ENCODE measurements at places on chromosomes 11 and 22. TPM values are rescaled to one million over a fixed set of nuclear protein-coding genes. Genes with fewer than 3 reads are reported as not detected.

BAD gene
- total RNA-seq, result 47.0 TPM

GRCh38 chr22:37117092-37117491, 7.6 kb upstream of the TMPRSS6 start:
- DNase-seq, result no peak
- no peak overlapping the region for H3K27ac ChIP-seq
- no peaks in the 10 kb centered on the region for H3K36me3 ChIP-seq
- H3K27me3 ChIP-seq, result peaks cover 9% of the 10 kb centered on the region
- no peak overlapping the region for H3K4me3 ChIP-seq

MPPED2 gene
- 11.0 TPM for total RNA-seq

- peak overlapping the region; percentile 69 for H3K27ac ChIP-seq
- peaks cover 3% of the 10 kb centered on the region for H3K27me3 ChIP-seq
- DNase-seq, result no peak
- peak overlapping the region; percentile 20 for H3K4me3 ChIP-seq
These were observed 8.1 kb downstream of the CLPB start for GRCh38 chr11:72426103-72426757.

DNA sequence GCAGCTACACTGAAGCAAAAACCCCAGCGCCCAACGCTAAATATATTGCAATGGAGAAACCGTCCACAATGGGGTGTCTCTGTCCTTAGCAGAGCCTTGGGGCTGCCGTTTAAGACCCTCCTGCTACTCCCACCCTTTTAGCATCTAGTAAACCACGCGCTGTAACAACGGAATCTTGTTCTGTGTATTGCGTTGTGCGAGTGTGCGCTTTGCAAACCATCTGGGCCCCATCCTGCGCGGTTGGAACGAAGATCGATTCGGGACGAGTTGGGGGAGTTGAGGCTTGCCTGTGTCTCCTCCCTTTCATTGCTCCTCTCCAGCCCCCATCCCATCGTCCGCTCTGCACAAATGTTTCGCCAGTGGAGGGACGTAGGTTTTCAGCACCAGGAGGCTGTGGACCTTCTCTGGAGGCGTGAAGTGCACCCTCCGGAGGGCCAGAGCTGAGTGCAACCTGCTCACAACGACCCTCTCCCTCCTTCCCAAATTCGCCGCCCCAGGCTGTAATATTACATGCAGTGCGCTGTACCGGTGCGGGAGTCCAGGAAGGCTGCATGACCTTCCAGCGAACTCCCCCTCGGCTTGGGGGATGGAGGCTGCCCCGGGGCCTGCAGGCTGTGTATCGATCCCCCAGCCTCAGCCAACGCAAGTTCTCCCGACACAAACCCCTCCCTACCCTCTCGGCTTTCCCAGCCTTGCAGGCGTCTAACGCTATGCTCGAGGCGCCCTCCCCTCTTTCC, 1.6 kb upstream of the KMT2A start:
- H3K27me3 ChIP-seq, result peaks cover 13% of the 10 kb centered on the region
- peak; percentile 80 for DNase-seq
- no peaks in the 10 kb centered on the region for H3K36me3 ChIP-seq
- H3K4me3 ChIP-seq, result peak overlapping the region; percentile 86

- H3K4me1 ChIP-seq, result no peaks in the 10 kb centered on the region
- no peak overlapping the region for H3K4me3 ChIP-seq
- peaks cover 3% of the 10 kb centered on the region for H3K27me3 ChIP-seq
- no peaks in the 10 kb centered on the region for H3K36me3 ChIP-seq
- DNase-seq, result no peak
- H3K27ac ChIP-seq, result no peak overlapping the region
These were observed 10.1 kb downstream of the STIM1 start for GRCh38 chr11:3865388-3866193.

GRCh38 chr11:113006896-113007445, 45.8 kb downstream of the NCAM1 start:
- peaks cover 8% of the 10 kb centered on the region for H3K36me3 ChIP-seq
- DNase-seq, result no peak
- peak overlapping the region; percentile 47 for H3K4me3 ChIP-seq
- H3K4me1 ChIP-seq, result peaks cover 51% of the 10 kb centered on the region
- H3K27ac ChIP-seq, result peak overlapping the region; percentile 77

EMSY gene
- total RNA-seq, result 31.4 TPM

DNA sequence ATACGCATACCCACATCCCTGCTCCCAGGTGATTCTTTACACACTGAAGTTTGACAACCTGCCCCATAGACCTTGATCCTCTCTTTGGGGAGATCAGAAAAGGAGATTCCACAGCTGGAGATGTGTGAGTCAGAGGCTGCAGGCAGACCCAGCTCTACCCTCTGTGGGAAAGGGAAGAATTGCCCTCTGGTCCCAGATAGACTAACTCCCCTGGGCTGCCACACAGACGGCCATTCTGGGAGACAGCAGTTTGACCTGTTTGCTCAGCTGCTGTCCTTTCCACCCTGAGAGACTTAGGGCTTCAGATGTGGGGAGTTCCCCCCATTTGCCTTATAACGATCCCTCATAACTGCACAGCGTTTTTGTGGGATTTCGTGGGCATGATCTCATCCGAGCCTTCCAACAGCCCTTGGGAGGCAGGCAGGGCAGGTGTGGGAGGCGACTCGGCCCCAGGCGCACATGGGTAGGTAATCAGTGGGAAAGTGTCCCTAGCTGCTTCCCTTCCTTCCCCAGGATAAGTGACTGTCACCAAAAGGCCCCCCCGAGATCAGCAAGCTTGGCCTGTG, 14.1 kb downstream of the FAM83F start:
- peak overlapping the region; percentile 40 for H3K4me3 ChIP-seq
- H3K4me1 ChIP-seq, result peaks cover 46% of the 10 kb centered on the region
- no peak overlapping the region for H3K27ac ChIP-seq
- H3K27me3 ChIP-seq, result peaks cover 11% of the 10 kb centered on the region
- DNase-seq, result peak; percentile 13

DNA sequence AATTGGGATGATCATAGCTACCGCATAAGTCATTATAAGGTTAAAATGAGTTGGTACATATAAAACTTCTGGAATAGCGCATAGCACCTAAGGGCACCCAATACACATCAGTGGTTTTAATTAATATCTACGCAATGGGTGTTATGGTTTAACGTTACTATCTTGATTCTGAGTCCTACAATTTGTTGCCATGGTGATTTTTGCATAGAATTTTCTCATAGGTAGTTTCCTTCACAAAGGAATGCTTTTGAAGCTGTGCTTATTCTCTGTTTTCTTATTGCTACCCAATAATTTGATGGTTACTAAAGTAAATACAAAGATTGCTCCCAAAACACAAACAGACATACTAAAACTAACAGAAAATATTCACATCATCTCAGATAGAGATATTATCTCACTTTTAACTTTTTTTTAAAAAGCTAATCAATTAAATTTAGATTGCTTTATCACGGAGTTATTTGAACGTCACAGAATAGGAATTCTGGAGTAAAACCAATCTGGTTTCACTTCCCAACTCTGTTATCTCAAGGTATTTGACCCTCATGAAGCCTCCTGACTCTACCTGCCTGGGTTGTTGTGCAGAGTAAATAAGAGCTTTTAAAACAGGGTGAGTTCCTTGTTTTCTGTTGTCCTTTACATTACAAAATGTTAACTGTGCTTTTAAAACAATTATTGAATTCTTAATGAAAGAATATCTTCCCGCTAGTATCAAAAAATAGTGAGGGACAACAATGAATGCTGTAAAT, 635.5 kb upstream of the CCDC90B start:
- H3K4me1 ChIP-seq, result peaks cover 4% of the 10 kb centered on the region
- no peak overlapping the region for H3K4me3 ChIP-seq
- H3K36me3 ChIP-seq, result no peaks in the 10 kb centered on the region
- DNase-seq, result no peak
- no peaks in the 10 kb centered on the region for H3K27me3 ChIP-seq

SORL1 gene
- total RNA-seq, result 11.1 TPM

- H3K4me1 ChIP-seq, result peaks cover 8% of the 10 kb centered on the region
- peak overlapping the region; percentile 71 for H3K27ac ChIP-seq
- H3K4me3 ChIP-seq, result no peak overlapping the region
- H3K36me3 ChIP-seq, result no peaks in the 10 kb centered on the region
- H3K27me3 ChIP-seq, result peaks cover 2% of the 10 kb centered on the region
These were observed 77.5 kb downstream of the KCNJ1 start for GRCh38 chr11:128789497-128790150.

DNA sequence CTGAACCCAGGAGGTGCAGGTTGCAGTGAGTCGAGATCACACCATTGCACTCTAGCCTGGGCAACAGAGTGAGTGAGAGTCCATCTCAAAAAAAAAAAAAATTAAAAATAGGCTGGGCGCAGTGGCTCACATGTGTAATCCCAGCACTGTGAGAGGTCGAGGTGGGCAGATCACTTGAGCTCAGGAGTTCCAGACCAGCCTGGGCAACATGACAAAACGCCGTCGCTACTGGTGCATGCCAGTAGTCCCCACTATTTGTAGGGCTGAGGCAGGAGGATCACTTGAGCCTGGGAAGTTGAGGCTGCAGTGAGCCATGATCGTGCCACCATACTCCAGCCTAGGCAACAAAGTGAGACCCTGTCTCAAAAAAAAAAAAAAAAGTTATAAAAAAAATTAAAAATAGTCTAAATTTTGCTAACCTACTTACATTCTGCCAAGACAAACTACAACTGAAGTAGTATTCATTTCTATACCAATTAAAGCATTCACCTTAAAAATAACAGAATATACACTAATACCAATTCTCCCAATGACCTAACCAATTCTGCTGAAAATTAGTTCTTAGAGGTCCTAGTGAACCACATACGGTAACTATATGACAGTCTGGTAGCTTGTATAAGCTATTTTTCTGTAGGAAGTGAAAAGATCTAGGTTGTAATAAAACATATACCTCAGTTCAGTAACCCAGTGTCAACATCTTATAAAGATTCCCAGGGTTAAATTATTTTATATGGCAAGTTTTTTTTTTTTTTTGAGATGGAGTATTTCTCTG, 7.1 kb downstream of the DDX6 start:
- no peaks in the 10 kb centered on the region for H3K36me3 ChIP-seq
- H3K27ac ChIP-seq, result no peak overlapping the region
- H3K27me3 ChIP-seq, result no peaks in the 10 kb centered on the region
- no peak for DNase-seq
- no peak overlapping the region for H3K4me3 ChIP-seq

DNA sequence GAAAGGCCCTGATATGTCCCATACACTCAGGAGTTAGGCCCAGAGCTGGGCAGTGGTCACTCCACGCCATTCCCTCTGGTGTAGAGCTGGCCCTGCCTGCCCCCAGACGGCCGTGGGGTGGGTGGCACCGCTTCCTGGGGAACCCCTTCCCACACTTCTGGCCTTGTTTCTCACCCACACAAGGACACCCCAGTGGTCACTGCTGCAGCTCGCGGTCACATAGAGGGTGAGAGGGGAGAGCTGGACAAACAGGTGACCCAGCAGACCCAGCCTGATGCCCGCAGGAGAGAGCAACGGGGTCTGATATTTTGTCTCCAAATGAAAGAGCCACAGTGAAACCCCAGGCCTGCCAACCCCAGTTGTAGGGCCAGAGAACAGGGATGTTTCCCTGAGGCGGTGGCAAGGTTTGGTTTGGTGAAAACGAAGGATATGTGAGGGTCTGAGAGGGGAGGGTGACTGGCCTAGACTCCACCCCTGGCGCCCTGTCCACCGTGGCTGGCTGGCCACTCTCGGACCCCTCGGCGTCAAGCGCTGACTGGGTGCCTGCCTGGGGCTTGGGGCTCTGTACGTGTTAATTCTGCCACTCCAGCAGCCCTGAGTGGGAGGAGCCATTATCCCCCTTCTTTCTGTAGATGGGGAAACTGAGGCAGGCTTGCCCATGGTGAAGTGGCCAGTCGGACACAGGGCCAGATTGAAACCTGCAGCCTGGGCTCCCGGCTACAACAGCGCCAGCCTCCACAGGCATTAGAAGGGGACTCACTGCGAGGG, 71.0 kb upstream of the PPARA start:
- no peak overlapping the region for H3K27ac ChIP-seq
- H3K4me1 ChIP-seq, result no peaks in the 10 kb centered on the region
- no peaks in the 10 kb centered on the region for H3K36me3 ChIP-seq
- H3K4me3 ChIP-seq, result no peak overlapping the region
- DNase-seq, result peak; percentile 11

OR5B21 gene
- total RNA-seq, result not detected

PDGFD gene
- 0.49 TPM for total RNA-seq

- no peaks in the 10 kb centered on the region for H3K4me1 ChIP-seq
- H3K36me3 ChIP-seq, result no peaks in the 10 kb centered on the region
- peaks cover 3% of the 10 kb centered on the region for H3K27me3 ChIP-seq
- no peak for DNase-seq
- H3K4me3 ChIP-seq, result no peak overlapping the region
These were observed 19.4 kb downstream of the SNU13 start for GRCh38 chr22:41668971-41669911.

GRCh38 chr22:40878922-40879321, 17.0 kb upstream of the DNAJB7 start:
- H3K27ac ChIP-seq, result no peak overlapping the region
- no peak overlapping the region for H3K4me3 ChIP-seq
- H3K27me3 ChIP-seq, result no peaks in the 10 kb centered on the region
- H3K36me3 ChIP-seq, result no peaks in the 10 kb centered on the region
- H3K4me1 ChIP-seq, result no peaks in the 10 kb centered on the region
- no peak for DNase-seq

KCNE3 gene
- total RNA-seq, result not detected

TRIOBP gene
- total RNA-seq, result 33.7 TPM

DNA sequence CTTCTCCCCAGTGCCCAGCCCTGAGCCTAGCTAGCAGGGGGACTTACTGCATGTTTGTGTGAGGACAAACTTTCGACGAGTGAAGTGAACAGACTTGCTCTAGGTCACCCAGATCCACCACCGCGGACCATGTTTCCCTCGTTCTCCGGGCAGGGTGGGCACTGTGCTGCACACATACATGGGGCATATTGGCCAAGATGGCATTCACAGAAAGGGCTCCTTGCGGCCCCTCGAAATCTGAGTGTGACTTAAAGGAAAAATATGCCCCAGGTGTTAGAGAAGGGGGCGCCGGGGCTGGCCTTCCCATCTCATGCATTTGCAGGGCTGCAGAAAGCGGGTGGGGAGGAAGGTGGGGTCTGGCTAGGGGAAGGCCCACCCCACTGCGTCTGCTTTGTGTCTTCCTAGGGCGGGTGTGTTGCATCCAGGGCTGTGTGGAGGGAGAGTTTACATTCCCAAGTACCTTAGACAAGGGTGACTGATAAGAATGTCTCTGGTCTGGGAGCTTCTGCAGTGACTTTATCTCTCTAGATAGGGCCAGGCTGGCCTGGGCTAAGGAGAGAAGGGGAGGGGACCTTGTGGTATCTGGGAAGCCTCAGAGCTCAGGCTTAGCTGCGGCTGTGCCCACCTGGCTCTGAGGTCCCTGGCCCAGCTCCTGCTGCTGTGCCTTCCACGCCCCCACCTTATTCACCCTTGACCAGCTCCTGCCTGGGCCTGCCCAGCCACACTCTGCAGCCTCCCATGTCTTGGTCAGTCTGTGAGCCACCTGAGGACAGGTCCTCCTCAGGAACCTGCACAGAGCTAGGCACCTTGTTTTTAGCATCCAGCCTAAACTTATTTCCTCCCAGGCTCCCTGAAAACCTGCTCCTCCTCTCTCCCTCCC, 45.8 kb downstream of the LRRC32 start:
- peaks cover 13% of the 10 kb centered on the region for H3K36me3 ChIP-seq
- H3K4me3 ChIP-seq, result no peak overlapping the region
- no peak overlapping the region for H3K27ac ChIP-seq
- peaks cover 4% of the 10 kb centered on the region for H3K27me3 ChIP-seq

PRODH gene
- 4.0 TPM for total RNA-seq

CAPRIN1 gene
- total RNA-seq, result 356 TPM

GRCh38 chr11:100575860-100576717, 111.0 kb upstream of the ARHGAP42 start:
- no peak overlapping the region for H3K4me3 ChIP-seq
- no peak overlapping the region for H3K27ac ChIP-seq
- DNase-seq, result no peak
- peaks cover 7% of the 10 kb centered on the region for H3K4me1 ChIP-seq

TYR gene
- not detected for total RNA-seq

GRCh38 chr11:3201677-3202181, 16.9 kb downstream of the MRGPRG start:
- H3K27ac ChIP-seq, result no peak overlapping the region
- H3K36me3 ChIP-seq, result no peaks in the 10 kb centered on the region
- H3K27me3 ChIP-seq, result peaks cover 4% of the 10 kb centered on the region
- H3K4me1 ChIP-seq, result peaks cover 11% of the 10 kb centered on the region
- DNase-seq, result no peak

Data from glutamatergic neuron (in vitro differentiated cells).